Psoas muscle (tissue), 8 donors: ENCODE measurements at places on chromosomes 4 and X. TPM values are rescaled to one million over a fixed set of nuclear protein-coding genes. Genes with fewer than 3 reads are reported as not detected.

DNA sequence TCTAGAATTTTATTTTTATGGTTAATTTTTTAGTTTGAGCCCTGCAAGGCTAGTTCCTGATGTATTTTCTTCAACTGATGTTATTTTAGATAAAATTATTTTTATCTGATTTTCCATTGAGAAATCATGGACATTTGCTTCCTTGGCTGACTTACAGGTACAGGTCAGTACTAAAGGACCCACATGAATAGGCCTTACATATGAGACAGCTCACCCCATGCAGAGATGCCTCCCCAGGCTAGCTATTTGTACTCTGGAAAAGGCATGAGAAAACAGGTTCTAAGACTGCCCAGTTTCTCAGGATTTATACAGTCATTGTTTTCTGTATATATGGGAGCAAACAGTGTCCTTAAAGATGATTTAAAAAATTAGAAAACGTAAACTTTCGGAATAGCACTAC lies 255.5 kb downstream of the BMPR1B start:
- DNase-seq, result no peak

- DNase-seq, result no peak
Measured at GRCh38 chrX:17634542-17635207, 102.6 kb upstream of the SCML1 start.

DNA sequence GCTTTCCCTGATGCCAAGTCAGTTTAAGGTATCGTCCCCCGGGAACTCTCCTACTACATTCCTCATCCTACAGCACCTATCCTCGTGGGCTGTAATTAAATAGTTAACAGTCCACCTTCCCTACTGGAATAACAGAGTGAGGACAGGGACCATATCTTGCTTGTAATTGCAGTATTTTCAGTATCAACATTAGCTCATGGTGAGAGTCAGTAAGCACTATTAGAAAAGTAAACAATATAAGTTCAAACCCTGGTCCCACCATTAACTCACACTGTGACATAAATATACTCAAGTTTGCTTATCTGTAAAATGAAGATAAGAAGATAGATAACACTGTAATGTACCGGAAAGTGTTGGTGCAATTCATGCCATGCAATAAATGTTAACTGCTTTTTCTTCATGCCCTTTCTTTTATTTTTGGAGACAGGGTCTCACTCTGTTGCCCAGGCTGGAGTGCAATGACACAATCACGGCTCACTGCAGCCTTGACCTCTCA lies 61.3 kb downstream of the SH3RF1 start:
- no peak for DNase-seq

DNA sequence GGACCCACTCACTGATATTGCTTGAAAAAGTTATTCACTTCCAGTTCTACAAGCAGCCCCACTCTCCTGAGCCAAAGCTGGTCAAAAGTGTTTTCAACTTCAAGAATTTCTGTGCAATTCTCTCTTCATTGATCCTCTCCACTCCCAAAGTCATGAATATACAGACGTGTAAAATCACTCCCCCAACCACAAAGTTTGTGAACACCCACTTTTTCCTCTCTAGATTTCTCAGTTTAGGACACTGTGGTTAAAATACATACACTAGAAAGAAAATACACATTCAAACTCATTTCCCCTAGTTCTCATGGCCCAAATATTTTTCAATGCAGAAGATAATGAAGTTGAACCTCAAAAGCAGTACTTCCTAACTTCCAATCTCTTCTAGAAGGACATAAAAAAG lies 116.3 kb downstream of the MSN start:
- DNase-seq, result no peak

GRCh38 chr4:97279391-97279790 lies 863.9 kb downstream of the STPG2 start:
- no peak for DNase-seq

DNA sequence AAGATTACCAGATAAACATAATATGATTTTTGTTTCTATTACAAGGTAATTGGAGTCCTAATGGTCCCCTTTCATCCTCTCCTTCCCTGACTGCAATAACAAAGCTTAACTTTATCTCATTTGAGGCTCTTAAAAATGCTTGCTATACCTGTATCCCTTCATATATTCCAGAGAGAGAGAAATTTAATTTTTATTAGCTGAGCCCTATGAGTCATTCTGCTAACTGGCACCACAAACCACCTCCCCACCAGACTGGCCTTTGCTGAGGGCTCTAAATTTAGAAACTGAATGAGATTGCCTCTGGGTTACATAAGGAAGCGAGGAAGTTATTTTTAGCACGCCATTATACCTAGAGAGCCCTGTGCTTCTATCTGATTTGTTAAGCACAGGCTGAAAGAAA lies 27.4 kb downstream of the CBLL2 start:
- peak; percentile 16 for DNase-seq

GRCh38 chr4:122716825-122717448 lies 15.6 kb upstream of the BBS12 start:
- peak; percentile 67 for DNase-seq

- no peak for DNase-seq
Measured at GRCh38 chrX:15217161-15217560, 52.7 kb downstream of the ASB9 start.

DNA sequence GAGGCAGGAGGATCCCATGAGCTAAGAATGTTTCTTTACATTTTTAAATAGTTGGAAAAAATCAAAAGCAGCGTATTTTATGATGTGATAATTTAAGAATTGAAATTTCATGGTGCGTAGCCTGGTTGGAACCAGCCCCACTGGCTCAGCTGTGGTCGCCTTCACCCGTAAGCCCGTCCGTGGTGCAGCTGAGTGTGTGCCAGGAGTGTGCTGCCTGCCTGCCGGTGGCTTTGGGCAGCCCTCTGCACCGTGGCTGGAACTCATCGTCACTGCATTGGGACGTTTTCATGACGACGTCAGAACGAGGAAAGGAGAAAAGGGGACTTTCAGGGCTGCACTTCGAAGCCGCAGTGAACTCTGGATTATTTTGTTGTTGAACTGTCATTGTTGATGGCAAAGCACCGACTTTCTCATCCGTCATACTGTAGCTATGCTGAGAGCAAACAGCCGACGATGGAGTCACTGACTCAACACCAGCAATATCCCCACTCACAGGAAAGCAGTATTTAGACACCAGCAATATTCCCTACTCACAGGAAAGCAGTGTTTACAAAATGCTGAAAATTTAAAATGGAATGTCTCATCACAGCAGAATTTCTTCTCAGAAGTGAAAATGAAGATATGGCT lies 35.1 kb downstream of the PCGF3 start:
- peak; percentile 45 for DNase-seq

GRCh38 chr4:184907216-184907615 lies 81.4 kb upstream of the ACSL1 start:
- DNase-seq, result no peak

GRCh38 chr4:8228319-8229250 lies 29.5 kb downstream of the SH3TC1 start:
- peak; percentile 70 for DNase-seq

DNA sequence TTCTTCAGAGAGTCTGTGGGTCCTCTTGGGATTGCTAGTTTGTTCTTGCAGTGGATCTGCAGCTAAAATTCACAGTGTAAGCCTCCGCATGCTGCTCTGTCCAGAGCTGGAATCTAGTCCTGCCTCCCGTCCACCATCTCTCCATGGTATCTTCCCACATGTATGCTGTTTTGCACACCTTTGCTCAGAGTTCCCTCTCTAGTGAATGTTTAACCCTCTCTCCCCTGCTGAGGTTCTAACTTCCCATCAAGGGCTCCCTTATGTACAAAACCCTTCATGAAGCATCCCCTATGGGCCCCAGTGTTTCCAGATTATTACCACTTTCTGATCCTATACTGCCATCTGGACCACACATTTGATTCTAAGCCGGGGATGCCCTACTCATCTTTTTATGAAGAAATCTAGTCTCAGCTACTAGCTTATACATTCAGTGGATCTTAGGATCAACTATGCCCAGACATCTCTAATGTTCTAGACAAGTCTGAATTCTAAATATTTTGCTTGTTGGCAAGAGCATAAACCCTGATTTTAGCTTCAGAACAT lies 157.3 kb downstream of the CPEB2 start:
- no peak for DNase-seq

DNA sequence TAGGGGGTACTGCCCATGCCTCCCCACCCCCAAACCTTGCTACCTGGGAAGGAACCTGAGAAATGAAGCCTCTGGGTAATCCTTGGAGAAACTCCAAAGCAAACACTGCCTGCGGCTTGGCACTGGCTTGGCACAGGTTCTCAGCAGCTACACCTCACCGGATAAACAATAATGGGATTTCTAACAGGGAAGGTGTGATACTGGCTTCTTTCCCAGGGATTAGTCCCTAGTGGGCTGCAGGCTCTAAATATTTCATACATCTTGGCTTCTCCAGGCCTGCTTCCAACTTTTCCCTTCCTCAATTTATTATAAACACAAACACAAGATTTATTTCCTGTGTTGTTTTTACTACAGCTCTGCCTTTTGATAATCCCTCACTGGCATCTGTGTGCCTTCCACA lies 12.5 kb downstream of the SEC24D start:
- no peak for DNase-seq

GRCh38 chr4:40808926-40809457 lies 59.2 kb downstream of the NSUN7 start:
- DNase-seq, result no peak

DNA sequence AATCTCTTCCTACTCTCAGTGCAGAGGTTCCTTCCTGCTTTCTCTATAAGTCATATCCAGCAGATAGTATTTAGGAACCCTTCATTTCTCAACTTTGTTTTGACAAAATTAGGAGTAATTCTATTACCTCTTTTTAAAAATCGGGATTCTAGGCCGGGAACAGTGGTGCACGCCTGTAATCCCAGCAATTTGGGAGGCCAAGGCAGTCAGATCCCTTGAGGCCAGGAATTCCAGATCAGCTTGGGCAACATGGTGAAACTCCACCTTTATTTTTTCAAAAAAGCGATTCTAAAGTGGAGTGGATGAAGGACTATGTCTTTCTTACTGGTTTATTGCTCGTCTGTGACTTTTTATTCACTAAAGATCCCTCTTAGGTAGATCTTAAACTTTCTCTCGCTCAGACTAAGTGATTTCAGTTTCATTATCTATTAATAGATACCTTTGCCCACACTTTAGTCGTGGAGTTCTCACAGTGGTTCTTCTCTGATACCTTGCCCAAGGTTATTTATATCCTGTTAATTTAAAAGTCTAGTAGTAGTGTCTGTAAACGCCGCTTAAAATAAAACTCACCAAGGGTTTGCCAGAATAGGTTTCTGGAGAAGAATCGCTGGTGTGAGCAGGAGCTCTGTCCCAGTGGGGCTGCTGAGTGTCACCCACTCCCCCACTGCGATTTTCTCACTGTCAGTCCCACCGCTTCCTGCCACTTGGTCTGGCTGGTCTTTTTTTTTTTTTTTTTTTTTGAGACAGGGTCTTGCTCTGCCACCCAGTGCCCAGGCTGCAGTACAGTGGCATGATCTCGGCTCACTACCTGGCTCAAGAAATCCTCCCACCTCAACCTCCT lies 27.0 kb upstream of the TMEM131L start:
- DNase-seq, result no peak

DNA sequence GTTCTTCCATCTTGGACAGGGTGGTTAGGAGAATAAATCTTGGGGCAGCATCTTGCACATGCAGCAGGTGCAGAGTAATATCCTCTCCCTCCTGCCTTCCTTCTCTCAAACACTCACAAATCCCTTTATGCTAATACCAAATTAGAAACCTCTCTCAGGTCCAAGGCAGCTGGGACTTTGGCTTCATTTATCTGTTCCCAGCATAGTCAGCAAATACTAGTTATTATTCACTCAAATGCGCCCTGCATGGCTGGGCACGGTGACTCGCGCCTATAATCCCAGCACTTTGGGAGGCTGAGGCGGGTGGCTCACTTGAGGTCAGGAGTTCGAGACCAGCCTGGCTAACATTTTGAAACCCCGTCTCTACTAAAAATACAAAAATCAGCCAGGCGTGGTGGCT lies 156.0 kb upstream of the GALNT7 start:
- no peak for DNase-seq

XK gene
- 3.8 TPM for total RNA-seq

STAP1 gene
- 0.23 TPM for total RNA-seq

TCEAL6 gene
- total RNA-seq, result not detected

MAB21L2 gene
- not detected for total RNA-seq

PRR32 gene
- 2.4 TPM for total RNA-seq

MAOA gene
- 40.0 TPM for total RNA-seq

MAGEB4 gene
- total RNA-seq, result not detected

CFAP97 gene
- 10.7 TPM for total RNA-seq

PPP4R3C gene
- not detected for total RNA-seq
